ENCODE measurements at places on chromosomes 7 and 10. TPM values are rescaled to one million over a fixed set of nuclear protein-coding genes. Genes with fewer than 3 reads are reported as not detected.

- H3K4me3 ChIP-seq = peak overlapping the region; percentile 85
- H3K4me1 ChIP-seq = peaks cover 15% of the 10 kb centered on the region
- no peak overlapping the region for H3K27ac ChIP-seq
- no peaks in the 10 kb centered on the region for H3K36me3 ChIP-seq
- DNase-seq = peak; percentile 52
Observed at GRCh38 chr10:48522011-48522765, 82.7 kb downstream of the ARHGAP22 start.

GRCh38 chr10:22690158-22690557, 24.2 kb downstream of the PIP4K2A start:
- DNase-seq = no peak
- H3K27ac ChIP-seq = no peak overlapping the region
- no peaks in the 10 kb centered on the region for H3K27me3 ChIP-seq
- H3K36me3 ChIP-seq = peaks cover 11% of the 10 kb centered on the region
- no peak overlapping the region for H3K4me3 ChIP-seq
- peaks cover 4% of the 10 kb centered on the region for H3K4me1 ChIP-seq

FZD8 gene
- 3.7 TPM for total RNA-seq

- no peak overlapping the region for H3K27ac ChIP-seq
- H3K4me1 ChIP-seq = no peaks in the 10 kb centered on the region
- H3K36me3 ChIP-seq = no peaks in the 10 kb centered on the region
Observed at GRCh38 chr7:28125431-28126409, 54.9 kb downstream of the JAZF1 start.

GRCh38 chr7:75979759-75980429, 14.5 kb downstream of the TMEM120A start:
- H3K27ac ChIP-seq = peak overlapping the region; percentile 46
- no peaks in the 10 kb centered on the region for H3K4me1 ChIP-seq
- no peak overlapping the region for H3K4me3 ChIP-seq
- H3K36me3 ChIP-seq = no peaks in the 10 kb centered on the region
- no peak for DNase-seq

GRCh38 chr10:33859319-33860022, 525.0 kb upstream of the NRP1 start:
- H3K4me1 ChIP-seq = peaks cover 17% of the 10 kb centered on the region
- H3K4me3 ChIP-seq = no peak overlapping the region
- no peak overlapping the region for H3K27ac ChIP-seq
- H3K36me3 ChIP-seq = no peaks in the 10 kb centered on the region
- DNase-seq = no peak

- H3K4me1 ChIP-seq = no peaks in the 10 kb centered on the region
- H3K4me3 ChIP-seq = no peak overlapping the region
- DNase-seq = no peak
- no peaks in the 10 kb centered on the region for H3K27me3 ChIP-seq
- no peak overlapping the region for H3K27ac ChIP-seq
- no peaks in the 10 kb centered on the region for H3K36me3 ChIP-seq
Observed at GRCh38 chr7:15936991-15937390, 250.5 kb upstream of the MEOX2 start.

DNA sequence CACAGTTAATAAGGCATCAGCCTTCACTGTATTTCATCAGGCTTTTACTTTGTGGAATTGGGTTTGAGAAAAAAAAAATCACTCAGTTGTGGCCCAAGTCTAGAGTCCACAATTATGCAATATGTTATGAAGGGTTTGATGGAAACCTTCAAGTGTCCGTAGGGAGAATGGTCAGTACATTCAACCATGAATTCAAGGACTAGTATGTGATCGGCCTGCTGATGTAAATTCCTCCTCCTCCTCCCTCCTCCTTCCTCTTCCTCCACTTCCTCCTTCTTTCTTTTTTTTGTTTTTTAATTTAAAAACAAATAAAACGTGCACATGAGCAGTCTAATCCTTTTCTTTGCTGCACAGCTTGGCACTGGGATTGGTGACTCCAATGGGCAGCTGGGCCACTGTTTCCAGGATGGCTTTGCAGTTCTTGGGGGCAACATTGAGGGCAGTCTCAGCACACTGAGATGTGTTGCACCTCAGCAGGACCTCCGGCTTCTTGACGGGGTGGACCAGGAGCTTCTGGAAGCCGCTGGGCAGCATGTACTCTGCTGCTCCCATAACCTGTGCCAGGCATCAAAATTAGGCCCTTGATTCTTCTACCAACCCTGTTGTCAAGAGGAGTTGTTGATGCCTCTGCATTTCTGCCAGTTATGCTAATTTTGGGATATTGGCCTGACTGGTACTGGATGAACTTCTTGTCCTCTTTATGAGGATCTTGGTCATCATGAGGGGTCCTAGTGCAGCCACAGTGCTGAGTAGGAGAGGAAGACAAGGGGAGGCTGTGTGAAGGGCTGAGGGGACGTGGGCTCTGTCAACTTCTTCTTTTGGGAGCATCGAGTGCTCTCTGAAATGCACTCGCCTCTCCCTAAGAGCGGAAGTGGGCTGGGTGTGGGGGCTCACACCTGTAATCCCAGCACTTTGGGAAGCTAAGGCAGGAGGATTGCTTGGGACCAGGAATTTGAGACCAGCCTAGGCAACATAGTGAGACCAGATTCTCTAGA, 9.3 kb upstream of the IL2RA start:
- no peak for DNase-seq
- peaks cover 42% of the 10 kb centered on the region for H3K27me3 ChIP-seq
- H3K4me3 ChIP-seq = no peak overlapping the region
- H3K36me3 ChIP-seq = no peaks in the 10 kb centered on the region
- H3K27ac ChIP-seq = no peak overlapping the region
- no peaks in the 10 kb centered on the region for H3K4me1 ChIP-seq

- no peak for DNase-seq
- H3K36me3 ChIP-seq = peaks cover 13% of the 10 kb centered on the region
- H3K4me1 ChIP-seq = peaks cover 14% of the 10 kb centered on the region
- no peak overlapping the region for H3K4me3 ChIP-seq
Observed at GRCh38 chr7:35004531-35005095, 32.7 kb downstream of the DPY19L1 start.

DNA sequence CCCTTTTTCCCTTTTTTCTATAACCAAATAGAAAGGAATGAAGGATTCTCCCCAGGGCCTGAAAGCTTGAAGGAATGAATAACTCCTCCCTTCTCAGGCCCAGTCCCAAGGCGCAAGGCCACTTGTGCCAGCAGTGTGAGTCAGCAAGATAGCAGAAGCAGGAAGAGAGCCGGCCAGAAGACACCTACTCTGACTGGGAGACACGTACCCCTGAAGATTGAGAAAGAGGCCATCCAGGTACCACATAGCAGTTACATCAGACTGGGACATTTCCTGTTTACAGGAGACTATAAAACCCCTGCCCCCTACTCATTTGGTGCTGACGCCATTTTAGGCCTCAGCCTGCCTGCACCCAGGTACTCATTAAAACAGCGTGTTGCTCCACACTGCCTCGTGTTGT, 65.5 kb downstream of the LRRC17 start:
- no peak overlapping the region for H3K4me3 ChIP-seq
- no peaks in the 10 kb centered on the region for H3K36me3 ChIP-seq
- H3K27ac ChIP-seq = no peak overlapping the region
- no peaks in the 10 kb centered on the region for H3K27me3 ChIP-seq
- H3K4me1 ChIP-seq = no peaks in the 10 kb centered on the region
- no peak for DNase-seq

GRCh38 chr7:70416986-70417655, 714.8 kb upstream of the GALNT17 start:
- peaks cover 7% of the 10 kb centered on the region for H3K36me3 ChIP-seq
- DNase-seq = no peak
- H3K27ac ChIP-seq = no peak overlapping the region
- no peaks in the 10 kb centered on the region for H3K27me3 ChIP-seq
- no peak overlapping the region for H3K4me3 ChIP-seq

DNA sequence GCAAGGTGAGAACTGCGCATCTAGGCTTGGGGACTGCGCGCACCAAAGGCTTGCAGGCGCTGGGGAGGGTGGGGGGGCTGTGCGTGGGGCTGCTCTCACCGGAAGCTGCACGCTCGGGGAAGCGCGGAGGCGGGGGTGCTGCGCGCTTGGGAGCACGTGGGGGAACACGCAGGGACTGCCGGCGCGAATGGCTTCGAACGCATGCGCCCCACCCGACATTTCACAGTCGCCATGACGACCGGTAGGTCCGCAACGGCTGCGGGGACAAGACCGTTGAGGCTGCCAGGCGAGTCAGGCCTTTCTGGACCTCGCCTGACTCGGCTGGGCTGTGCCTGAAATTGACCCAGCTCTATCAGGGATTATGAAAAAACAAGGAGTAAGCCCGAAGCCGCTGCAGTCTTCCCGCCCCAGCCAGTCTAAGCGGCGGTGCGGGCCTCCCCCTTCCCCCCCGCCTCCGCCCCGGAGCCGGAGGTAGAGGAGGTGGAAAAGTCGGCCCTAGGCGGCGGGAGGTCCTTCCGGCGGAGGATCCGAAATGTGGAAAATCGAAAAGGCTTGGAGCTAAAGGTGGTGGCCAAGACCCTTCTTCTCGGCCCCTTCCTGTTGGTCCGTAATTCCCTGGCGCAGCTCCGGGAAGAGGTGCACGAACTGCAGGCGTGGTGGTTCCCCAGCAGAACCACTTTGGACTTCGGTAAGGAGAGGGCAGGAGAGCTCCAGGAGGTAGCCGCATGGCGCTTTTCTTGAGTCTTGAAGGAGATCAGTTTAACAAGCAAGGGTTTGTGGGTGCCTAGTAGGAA, 34.9 kb upstream of the STEAP1 start:
- no peaks in the 10 kb centered on the region for H3K4me1 ChIP-seq
- no peak for DNase-seq
- H3K36me3 ChIP-seq = no peaks in the 10 kb centered on the region
- peaks cover 31% of the 10 kb centered on the region for H3K27me3 ChIP-seq
- no peak overlapping the region for H3K27ac ChIP-seq
- H3K4me3 ChIP-seq = peak overlapping the region; percentile 88

- H3K4me3 ChIP-seq = no peak overlapping the region
- no peak overlapping the region for H3K27ac ChIP-seq
- DNase-seq = no peak
Observed at GRCh38 chr7:80807166-80807900, 111.5 kb downstream of the SEMA3C start.
